Caki2 (cell line): ENCODE measurements at places on chromosomes 11 and 22. TPM values are rescaled to one million over a fixed set of nuclear protein-coding genes. Genes with fewer than 3 reads are reported as not detected.

Gene KCTD17
- total RNA-seq, result 29.0 and 38.0 TPM in 2 replicates

Gene B4GALNT4
- 23.9 and 61.5 TPM in 2 replicates for total RNA-seq

Gene PAMR1
- total RNA-seq, result not detected in 2 replicates

Gene TSPO
- total RNA-seq, result 757 and 778 TPM in 2 replicates
